ENCODE measurements at places on chromosomes 5 and 9.

DNA sequence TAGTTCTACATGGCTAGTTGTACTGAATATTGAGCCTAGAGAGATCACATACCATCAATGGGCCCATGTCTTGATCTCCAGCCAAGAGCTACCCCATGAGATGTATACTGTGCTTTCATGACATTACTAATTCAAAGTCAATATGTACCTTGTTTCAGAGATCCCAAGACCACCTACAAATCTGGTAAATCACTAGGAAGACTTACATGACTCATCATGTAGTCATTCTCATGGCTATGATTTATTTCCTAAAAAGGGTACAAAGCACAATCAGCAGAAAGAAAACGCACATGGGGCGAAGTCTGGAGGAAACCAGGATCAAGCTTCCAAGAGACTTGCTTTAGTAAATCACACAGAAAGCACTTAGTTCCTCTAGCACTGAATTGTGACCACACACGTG is 103.0 kb downstream of the PCSK5 start:
- no peak for DNase-seq

DNA sequence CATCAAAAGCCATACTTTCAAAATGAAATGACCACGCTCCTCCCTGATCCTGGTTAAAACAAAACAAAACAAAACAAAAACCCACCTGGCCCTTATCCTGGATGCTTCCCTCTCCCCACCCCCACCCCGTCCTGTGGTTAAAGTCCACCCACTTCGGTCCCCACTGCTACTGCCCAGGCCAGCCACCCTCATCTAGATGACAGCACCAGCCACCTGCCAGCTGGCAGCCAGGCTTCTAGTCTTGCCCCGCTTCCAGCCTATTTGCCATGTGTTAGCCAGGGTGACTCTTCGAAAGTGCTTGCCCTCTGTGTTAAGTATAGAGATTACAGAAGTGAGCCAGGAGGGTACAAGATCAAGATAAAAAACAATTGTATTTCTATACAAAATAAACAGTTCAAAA is 27.5 kb upstream of the NCS1 start:
- DNase-seq, result no peak

DNA sequence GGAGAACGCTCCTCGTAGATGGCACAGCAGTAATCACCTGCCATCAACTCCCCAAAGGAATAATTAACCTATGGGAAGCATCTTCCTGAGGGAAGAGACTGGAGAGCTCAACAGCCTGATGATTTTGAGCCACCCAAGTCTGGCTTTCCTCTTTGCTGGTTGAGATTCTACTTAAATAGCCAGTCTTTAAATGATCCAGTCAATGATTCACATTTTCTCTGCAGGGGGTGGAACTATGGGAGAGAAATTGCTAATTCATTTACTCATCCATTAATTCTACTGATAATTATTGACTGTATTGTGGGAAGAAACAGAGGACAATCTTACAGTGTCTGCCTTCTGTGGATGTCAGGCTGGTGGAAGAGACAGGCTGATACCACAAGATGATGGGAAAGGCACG is 355.0 kb upstream of the PANK3 start:
- no peak for DNase-seq

DNA sequence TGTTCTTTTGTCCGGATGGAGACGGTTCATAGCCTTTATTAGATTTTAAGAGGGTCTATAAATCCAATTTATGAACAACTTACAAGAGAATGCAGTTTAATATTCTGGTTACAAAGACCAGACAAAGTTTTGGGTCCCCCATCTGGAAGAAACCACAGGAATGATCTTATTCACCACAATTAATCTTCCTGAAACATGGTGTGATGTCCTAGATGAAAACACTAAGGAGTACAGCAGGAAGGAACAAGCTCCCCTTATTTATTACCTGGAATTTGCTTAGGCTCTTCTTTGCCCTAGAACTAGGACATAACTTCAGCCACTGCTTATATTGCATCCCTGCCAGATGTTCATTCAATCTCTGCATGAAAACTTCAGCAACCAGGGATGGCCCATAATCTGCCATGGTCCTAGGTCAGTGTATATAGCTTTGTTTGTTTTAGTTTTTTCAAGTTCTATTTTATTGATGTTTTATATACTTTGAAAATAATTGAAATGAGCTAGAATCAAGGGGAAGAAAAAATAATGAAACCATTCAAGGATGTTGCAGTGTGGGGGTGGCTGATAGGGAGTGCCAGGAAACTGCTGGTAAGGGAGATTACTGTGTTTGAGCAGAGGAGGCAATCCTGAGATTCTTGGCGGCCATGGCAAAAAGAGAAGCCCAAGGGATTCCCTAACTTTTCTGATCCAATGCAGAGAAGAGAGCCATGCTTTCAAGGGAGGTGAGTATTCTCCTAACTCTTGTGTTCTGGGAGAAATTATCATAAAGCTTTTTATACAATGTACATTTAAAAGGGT is 16.8 kb downstream of the TXNDC8 start:
- no peak for DNase-seq

DNA sequence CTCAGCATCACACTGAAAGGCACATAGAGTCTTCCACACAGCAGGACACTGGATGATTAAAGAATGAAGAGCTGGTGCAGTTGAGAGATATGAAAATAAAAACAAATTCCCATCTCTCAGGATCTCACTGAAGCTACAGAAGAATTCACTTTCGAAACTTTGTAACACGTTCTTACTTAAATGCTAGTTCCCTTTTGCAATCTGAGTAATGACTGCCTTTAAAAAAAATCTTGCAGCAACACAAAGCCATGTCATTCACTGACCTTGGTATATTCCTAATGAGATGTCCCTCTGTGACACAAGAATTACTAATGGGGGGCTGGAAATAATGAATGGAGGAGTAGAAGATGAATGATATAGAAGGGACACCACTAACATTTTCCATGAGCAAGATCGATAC is 201.8 kb downstream of the GLIS3 start:
- no peak for DNase-seq

Data from aorta (tissue), 5 donors.